Astrocyte (in vitro differentiated cells and primary cell): ENCODE measurements at places on chromosomes 13 and 19. TPM values are rescaled to one million over a fixed set of nuclear protein-coding genes. Genes with fewer than 3 reads are reported as not detected.

Gene LILRB3
- not detected in 2 replicates for total RNA-seq

Gene RASGRP4
- not detected in 2 replicates for total RNA-seq

Gene APLP1
- 66.0 and 69.4 TPM in 2 replicates for total RNA-seq

Gene KLHL1
- total RNA-seq: not detected in 2 replicates

Gene RAB3A
- total RNA-seq: 6.6 and 7.5 TPM in 2 replicates

Gene CYSLTR2
- 0.48 and 2.1 TPM in 2 replicates for total RNA-seq

Gene SPACA4
- not detected in 2 replicates for total RNA-seq
